ENCODE measurements at places on chromosomes 3 and 15. TPM values are rescaled to one million over a fixed set of nuclear protein-coding genes. Genes with fewer than 3 reads are reported as not detected.

GRCh38 chr3:51963951-51964451 lies 3.3 kb downstream of the PCBP4 start:
- no peak for DNase-seq

DNA sequence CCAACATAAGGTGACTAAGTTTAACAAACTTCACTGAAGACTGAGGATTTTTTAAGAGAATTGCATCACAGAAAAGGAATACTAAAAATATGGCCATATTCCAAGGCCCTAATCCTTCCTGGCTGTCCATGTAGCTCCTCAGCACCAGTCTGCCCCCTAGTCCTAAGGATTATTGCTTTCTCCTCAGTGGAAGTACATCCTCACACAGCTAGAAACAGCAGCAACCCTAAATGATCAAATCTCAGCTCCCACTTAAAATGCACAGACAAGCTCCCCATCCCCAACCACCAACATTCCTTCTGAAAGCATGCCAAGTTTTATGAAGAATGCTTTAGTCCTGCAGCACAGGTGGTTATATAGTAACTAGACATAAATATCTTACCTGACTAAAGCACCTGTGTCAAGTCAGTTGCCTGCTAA lies 14.7 kb downstream of the ST3GAL6 start:
- DNase-seq, result no peak

DNA sequence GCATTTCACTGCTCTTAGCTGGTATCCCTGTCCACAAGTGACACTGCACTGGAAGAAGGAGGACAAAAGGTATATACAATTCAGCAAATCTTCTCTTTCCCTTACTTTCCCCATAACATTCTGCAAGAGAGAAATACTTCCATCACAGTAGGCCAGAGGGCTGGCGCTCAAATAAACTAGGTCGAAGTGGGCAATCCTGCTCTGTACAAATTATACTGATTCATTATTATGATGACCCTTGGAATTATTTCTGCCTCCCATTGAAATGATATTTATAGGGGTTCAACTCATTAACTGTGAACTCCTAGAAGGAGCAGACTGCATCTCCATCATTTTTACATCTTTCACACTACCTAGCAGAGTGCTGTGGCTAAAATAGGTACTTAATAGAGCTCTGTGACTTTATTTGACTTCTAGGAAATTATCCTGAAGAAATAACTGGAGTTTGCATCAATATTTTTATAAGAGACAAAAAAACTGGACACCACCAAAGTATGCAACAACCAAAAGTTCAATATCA lies 80.7 kb downstream of the ADAMTS9 start:
- no peak for DNase-seq

The FBXL22 gene
- total RNA-seq, result 1.1 TPM

The TMEM44 gene
- total RNA-seq, result 22.8 TPM

The CPN2 gene
- total RNA-seq, result not detected

Data from type B pancreatic cell (in vitro differentiated cells).